ENCODE measurements at places on chromosomes 6 and 20.

- DNase-seq, result no peak
Observed at GRCh38 chr6:111367393-111368088, 115.5 kb downstream of the REV3L start.

GRCh38 chr6:50862176-50862575 lies 43.5 kb downstream of the TFAP2B start:
- no peak for DNase-seq

GRCh38 chr6:3075772-3076113 lies 7.4 kb downstream of the RIPK1 start:
- DNase-seq, result no peak

GRCh38 chr6:57822896-57823358 lies 505.5 kb downstream of the PRIM2 start:
- no peak for DNase-seq

- DNase-seq, result no peak
Observed at GRCh38 chr20:41040855-41041254, 12.2 kb downstream of the TOP1 start.

GRCh38 chr6:52909531-52909930 lies at the start of gene GSTA3:
Gene GSTA3 (minus strand): TSS chr6:52909698. CDS start chr6:52905834, 3,864 bp downstream.
- DNase-seq, result no peak

DNA sequence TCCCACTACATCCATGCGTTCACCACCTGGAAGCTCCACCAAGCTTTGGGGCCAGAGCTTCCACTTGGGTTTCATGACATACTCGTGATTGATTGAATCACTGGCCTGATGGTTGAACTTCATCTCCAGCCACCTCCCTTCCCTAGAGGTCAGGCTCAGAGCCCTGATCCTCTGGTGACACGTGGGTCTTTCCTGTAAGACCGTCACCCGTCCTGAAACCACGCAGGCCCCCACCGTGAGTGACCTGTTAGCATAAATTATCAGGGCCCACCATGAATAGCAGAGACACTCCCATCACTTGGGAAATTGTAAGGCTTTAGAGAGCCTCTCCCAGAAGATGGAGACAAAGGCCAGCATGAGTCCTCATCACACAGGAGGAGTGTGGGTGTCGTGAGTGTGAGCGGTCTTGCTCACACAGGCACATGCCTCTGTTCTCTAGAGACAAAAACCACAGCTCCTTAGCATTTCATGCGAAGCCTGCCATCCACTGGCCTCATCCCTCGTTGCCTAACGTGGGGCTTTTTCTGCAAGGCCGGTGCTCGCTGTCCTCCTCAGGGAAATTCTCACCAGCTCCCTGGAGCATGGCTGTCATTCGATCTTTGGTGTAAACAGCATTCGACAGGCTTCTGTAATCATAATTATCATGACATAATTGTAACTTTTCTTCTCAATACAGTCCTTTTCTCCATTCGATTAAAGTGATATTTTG lies 65.1 kb upstream of the DUSP22 start:
- DNase-seq, result no peak

- no peak for DNase-seq
Observed at GRCh38 chr6:24140591-24140990, 14.6 kb downstream of the NRSN1 start.

GRCh38 chr20:3227936-3228749 lies 10.8 kb downstream of the SLC4A11 start:
- no peak for DNase-seq

DNA sequence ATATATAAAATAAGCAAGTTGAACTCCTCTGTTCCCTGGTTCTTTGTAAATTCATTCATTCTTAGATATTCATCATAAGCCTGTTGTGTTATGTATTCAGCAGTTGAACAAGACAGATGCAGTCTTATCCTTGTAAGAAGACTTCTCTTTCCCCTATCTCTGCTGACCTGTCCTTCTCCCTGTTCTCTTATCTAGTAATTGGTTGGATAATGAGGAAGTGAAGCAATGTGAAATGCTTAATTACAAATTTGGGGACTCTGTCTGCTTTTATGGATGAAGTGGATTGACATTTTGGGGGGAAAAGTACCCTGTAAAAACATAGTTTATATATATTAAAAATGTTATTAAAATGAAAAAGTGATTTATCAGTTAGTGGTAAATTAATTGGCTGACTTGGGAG lies 37.0 kb downstream of the CDKAL1 start:
- no peak for DNase-seq

DNA sequence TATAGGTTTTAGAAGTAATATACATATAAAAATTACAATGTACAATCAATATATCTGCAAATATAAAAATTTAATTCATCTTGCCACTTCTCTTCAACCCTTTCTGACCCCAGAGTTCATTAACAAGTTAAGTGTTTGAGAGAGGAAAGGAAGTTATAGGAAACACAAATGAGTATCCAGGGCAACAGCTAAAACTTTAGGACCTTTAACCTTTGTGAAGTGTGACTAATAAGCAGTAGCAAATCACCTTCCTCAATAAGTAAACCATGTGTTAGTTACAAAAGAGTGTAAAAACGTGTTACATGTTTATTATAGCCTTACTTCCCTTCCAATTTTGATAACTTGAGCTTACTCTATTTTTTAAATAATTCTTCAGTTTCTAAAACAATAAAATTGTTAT lies 73.4 kb upstream of the SIM1 start:
- no peak for DNase-seq

Measured in activated T-cell treated with anti-CD3 and anti-CD28 coated beads for 24 hours (primary cell).